Cardiac septum (tissue), 1 donor: ENCODE measurements at places on chromosomes 5 and 9. TPM values are rescaled to one million over a fixed set of nuclear protein-coding genes. Genes with fewer than 3 reads are reported as not detected.

CD180 gene
- 0.48 TPM for total RNA-seq

DNA sequence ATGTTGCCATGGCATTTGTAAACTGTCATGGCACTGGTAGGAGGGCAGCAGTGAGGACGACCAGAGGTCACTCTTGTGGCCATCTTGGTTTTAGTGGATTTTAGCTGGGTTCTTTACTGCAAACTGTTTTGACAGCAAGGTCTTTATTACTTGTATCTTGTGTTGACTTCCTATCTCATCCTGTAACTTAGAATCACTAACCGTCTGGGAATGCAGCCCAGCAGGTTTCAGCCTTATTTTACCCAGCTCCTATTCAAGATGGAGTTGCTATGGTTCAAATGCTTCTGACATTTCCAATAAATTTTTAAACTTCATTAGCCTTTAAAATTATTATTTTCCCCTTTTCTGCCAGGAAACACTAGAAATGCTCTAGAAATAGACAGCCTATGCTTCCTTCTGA lies 839.1 kb downstream of the NR2F1-AS1 start:
- DNase-seq: no peak

DNA sequence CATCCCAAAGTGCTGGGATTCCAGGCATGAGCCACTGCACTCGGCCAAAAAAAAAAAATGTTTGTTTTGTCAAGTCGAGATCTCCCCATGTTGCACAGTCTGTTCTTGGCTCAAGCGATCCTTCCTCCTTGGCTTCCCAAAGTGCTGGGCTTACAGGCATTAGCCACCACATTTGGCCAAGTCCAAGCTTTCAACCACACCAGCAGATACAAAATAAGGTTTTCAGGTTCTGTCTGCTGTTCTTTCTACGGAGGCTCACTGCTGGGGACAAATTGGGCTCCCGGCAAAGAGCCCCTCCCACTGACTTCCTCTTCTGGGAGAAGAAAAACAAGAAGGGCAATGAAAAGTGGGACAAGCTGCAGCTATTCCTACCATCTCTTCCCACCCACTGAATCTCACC lies 37.6 kb upstream of the GGTA1 start:
- no peak for DNase-seq

GRCh38 chr9:112168197-112168596 lies 6.9 kb downstream of the SUSD1 start:
- no peak for DNase-seq

DNA sequence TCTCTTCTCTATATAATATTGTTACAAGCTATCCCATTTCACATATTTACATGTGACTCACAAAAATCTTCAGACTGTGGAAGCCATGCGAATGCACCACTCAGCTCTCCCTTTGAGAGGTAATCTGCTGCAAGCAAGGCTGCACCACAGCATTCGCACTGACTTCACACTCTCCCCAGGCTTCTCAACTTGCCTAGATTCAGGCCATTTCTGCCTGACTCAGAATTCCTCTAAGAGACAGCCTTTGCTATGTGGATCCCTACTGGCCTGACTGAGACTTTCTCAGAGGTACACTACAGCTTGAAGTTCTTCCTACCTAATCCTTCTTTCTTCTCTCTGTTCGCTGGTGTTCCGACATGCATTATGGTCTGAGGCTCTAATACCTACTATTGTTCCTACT lies 21.1 kb upstream of the DMRTA1 start:
- no peak for DNase-seq
